ENCODE measurements at places on chromosomes 1 and 21.

GRCh38 chr1:58815686-58816071, 31.8 kb upstream of the JUN start:
- DNase-seq = no peak

DNA sequence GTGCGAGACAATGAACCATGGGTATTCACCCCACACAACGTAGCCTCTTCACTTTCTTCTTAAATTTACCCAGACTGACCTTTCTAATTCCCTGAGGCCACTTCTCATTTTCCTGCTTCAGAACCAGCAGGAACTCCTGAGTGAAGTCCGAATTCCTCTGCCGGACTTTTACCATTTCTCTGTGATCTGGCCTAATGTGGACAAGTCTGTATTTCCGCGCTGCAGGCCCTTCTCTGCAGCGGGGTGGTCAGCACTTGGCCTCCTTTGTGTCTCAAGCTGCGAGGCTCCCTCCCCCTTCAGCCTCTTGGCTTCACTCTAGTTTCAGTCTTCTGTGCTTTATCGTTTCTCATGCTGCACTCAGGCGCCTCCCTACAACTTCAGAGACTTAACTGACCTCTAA, 9.4 kb upstream of the CTBS start:
- no peak for DNase-seq

GRCh38 chr21:43664358-43664757, 5.0 kb downstream of the RRP1B start:
- no peak for DNase-seq

DNA sequence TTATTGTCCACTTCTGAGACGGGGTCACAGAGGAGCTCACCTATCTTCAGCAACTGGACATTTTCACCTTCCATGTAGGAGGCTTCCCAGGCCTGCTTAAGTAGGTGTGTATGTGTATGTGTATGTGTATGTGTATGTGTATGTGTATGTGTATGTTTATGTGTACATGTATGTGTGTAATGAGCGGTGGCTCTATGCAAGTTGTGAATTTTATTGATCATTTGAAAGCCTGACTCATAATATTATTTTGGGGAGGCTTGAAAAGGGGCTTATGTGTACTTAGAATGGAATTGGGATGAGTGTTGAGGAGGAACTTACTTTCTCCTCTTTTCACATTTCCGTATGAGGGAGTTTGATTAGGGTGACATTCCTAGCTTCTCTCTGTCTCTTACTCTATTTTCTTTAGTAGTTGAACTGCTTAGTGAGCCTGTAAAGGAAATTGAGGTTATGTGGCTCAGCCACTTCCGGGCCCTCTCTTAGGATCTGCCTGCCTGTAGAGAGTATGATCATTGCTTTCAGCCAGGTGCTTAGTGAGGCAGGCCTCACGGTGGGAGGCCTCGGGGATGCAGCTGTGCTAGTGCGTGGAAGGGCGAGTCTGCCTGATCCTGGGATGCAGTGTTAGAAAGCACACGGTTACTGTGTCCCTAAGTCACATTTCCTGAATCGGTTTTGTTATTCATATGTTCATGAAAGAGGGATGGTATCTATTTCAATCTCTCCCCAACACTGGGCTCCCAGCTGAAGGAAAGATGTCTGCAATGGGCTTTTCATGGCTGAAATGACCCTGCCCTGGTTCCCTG, 61.0 kb downstream of the IER5 start:
- no peak for DNase-seq

DNA sequence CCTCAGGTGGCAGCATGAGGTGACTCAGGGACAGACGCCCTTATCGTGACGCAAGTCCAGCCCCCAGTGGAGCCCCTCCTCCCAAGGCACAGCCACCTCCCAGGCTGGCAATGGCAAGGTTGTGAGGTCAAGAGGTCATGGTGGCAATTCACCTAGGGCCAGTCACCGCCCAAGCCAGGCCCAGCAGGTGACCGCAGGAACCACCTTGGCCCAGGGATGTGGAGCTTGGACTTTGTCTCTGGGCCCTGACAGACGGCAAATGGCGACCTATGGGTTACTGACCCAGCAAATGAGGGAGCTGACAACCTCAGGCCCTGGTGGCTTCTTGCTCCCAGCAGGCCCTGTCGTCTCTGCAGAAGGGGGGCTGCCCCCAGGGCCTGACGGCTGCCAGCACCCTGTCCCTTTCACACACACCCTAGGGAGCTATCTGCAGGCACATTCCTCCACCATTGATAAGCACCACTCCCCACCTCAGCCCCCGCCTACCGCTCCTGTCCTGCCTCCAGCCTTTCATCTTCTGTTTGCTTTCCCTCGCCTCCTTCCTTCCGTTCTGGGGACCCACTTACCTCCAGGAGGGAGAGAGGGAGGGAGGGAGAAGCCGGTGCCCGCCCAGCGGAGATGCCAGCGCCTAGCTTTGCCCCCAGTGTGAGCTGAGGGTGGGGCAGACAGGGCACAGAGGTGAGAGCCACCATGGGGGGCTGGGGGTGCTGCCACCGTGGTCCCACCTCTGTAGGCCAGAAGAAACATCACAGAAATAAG, 12.1 kb downstream of the EPHA2 start:
- no peak for DNase-seq
